ENCODE measurements at places on chromosomes 3 and 15.

- no peak for DNase-seq
Observed at GRCh38 chr3:157092230-157092629, 67.7 kb downstream of the CCNL1 start.

DNA sequence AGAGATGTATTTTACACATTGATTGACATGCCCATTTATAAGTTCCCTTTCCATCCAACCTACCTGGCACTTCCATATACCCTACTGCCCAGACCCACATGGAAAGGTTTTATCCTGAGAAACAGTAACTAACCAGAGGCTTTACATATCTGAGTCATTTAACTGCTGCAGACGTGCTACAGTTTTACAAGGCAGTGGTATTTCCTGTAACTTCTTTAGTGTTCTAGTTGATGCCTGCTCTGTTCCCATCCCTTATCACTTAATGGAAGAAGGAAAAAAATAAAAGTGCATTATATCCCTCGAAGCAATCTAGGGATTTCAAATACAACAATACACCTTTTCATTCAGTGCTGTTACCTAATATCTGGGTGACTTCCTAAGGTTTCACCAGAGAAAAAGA lies 107.1 kb downstream of the TMCO5A start:
- no peak for DNase-seq

GRCh38 chr3:76826861-76827260 lies 213.0 kb upstream of the ROBO2 start:
- no peak for DNase-seq

DNA sequence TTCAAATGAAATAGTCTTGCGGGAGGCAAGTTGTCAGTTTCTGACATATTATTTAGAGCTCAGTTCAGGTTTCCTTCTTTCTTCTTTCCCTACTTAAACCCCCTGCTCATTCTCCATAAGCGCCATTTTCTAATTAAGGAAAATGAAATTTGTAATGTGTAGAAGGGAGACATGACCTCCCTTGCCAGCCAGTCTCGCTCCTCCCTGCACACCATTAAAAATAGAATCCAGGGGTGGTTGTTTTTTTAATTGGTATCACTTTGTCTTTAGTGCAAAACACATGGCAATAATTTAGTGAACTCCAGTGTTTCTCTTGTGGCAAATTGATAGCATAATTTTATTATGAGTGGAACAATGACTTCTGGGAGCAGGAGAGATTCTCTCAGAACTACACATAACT lies 160.1 kb downstream of the MEIS2 start:
- no peak for DNase-seq

DNA sequence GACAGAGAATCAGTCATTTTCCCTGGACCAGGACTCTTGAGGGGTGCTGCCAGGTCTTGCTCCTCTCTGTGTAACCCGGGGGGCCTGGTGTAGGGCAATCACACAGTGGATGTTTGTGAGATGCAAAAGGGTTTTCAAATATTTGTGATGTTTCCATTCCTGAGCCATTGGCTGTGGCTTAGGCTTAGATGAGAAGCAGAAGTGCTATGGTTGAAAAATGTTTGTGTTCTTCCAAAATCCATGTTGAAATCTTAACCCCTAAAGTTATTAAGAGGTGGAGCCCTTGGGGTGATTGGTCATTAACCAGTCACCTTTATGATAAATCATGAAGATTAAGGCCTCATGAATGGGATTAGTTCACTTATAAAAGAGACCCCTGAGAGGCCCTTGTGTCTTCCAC lies 36.5 kb downstream of the CORO2B start:
- no peak for DNase-seq

DNA sequence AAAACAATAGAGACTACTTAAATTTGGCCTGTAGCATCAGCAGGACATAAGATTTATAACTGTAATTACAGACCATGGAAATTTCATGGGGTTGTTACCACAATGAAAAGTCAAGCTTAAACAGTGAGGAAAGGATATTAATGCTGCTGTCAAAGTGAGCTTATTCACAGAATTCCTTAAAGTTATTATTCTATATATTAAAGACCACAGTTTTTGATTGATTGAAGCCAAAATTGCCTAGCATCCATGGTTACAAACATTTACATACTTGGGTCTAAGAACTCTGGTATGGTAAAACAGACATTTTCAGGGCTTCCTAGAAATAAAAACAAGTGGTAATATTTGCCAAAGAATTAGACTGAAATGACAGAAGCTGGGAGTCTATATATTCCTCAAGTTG lies 248.6 kb downstream of the ATP8B4 start:
- no peak for DNase-seq

DNA sequence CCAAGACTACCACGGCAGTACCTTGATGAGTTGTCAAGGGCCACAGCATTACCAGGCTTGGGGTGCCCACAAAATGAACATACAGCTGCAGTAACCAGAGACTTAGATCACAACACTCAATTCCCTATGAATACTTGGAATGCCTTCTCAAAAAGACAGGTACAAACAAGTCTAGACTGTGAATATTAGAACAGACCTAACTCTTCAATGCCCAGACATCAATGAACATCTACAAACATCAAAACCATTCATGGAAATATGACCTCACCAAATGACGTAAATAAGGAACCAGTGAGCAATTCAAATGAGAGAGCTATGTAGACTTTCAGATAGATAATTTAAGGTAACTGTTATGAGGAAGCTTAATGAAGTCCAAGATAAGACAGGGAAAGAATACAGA lies 185.1 kb upstream of the POU1F1 start:
- no peak for DNase-seq

- DNase-seq, result no peak
Observed at GRCh38 chr3:127040216-127040615, 57.3 kb downstream of the PLXNA1 start.

DNA sequence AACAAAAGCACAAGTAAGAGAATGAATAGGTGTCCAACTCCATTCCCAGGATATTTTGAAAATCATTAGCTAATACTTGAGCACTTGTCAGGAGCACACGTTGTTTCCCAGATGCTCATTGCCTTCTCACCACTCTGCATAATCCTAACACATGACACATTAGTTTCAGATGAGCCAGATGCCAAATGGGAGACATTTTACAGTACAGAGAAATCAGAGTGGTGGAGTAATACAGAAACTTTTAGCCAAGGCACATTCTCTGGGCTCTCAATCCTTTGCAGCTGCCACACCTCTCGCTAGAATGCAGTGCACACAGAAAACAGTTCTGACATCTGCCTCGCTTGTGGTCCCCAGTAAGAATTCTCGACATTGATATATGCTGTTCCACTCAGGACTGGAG lies 76.6 kb downstream of the P3H2 start:
- DNase-seq, result no peak

DNA sequence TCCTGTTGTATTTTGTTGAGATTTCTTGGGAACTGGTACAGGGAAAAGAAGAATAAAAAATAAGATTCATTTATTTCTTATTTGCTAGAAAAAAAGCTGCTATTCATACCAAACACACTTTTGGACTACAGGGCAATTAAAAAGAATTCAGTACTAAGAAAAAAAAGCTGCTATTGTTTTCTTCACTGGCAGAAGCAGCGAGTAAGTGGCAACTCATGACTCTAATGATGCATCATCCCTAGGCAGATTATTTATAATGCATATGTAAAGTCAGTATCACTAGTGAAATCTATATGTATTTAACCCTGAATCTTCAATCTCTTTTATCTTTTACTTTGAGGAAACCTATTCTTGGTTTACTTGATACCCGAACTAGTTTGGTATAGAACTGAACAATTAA lies 15.2 kb downstream of the PFN2 start:
- DNase-seq, result no peak

- no peak for DNase-seq
Observed at GRCh38 chr15:66679657-66680108, 22.4 kb upstream of the SMAD6 start.

GRCh38 chr3:142947799-142948575 lies 15.5 kb downstream of the PAQR9 start:
- DNase-seq, result no peak

DNA sequence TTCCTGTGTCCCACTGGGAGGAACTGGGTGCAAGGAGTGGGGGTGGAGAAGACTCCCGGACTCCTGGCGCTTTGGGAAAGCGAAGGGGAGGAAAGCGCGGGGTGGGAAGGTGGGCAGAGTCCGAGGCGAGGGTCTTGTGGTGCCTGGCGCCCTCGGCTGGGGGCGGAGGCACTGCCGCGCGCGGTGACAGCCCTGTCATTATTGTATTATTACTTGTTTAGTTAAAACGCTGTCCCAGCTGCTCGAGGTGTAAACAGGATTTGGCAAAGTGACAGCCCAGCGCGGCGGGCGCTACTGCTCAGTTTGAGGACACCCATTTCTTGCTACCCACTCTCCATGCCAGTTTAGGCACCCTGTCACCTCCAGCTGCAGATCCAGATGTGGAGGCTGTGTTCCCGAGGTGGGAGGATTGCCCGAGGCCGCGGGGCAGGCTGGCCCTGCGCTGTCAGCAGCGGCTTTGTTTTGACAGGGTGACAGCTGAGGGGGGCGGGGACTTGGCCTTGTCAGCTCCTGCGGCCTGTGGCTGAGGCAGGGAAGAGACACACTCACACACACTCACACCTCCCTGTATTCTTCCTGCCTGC lies 1.0 kb downstream of the KAT2B start:
- peak; percentile 70 for DNase-seq

GRCh38 chr3:193874512-193874911 lies 261.4 kb upstream of the HES1 start:
- DNase-seq, result no peak

DNA sequence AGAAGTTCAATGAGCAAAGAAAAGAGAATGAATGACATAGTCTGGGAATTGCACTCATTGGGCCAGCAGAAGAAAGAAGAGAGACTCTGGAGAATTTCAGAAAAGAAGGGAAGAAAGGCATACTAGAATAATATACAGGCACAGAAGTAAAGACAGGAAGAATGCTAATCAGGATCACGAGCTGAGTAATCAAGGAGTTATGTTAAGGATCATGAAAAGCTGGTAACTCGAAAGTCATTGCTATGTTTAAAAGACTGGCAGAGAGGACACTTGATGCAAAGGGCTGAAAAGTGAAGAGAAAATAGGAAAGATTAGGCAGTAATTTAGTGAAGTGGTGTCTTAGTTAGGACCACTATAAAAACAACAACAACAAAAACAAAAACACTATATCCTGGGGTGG lies 284.1 kb downstream of the ZBBX start:
- DNase-seq, result no peak

DNA sequence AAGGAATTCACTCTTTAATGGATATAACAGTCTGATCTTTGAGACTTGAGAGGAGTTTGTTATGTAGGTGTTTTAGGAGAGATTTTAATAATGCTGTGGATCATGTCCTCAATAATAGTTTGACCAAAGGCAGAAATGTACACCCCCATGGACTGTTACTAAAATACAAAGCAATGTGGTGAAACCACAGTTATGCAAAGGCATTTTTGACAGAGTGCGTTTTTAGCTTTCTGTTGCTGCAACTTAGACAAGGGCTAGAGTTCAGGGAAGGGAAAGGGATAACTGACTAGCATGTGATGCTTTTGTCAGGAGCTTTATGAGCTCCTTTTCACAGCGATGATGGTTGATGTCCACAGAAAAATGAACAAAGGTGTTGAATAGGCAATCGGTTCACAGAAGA lies 3.6 kb upstream of the STARD5 start:
- DNase-seq, result no peak

DNA sequence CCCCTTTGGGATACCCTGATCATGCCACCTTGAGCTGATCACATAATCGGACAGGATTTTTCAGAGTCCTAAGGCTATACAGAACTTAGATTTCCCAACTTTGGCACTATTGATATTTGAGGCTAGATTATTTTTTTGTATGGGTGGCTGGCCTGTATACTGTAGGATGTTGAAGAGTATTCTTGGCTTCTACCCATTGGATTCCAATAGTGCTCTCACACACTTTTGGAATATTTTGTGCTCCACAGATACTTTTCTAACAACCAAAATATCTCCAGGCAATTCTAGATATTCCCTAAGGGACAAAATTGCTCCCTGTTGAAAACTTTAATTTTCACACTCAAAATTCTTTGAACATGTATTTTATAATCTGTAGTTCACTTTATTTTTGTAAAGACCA lies 125.1 kb downstream of the ABI3BP start:
- no peak for DNase-seq

GRCh38 chr15:101295607-101296161 lies 636 bp upstream of the SNRPA1 start:
- DNase-seq, result no peak

DNA sequence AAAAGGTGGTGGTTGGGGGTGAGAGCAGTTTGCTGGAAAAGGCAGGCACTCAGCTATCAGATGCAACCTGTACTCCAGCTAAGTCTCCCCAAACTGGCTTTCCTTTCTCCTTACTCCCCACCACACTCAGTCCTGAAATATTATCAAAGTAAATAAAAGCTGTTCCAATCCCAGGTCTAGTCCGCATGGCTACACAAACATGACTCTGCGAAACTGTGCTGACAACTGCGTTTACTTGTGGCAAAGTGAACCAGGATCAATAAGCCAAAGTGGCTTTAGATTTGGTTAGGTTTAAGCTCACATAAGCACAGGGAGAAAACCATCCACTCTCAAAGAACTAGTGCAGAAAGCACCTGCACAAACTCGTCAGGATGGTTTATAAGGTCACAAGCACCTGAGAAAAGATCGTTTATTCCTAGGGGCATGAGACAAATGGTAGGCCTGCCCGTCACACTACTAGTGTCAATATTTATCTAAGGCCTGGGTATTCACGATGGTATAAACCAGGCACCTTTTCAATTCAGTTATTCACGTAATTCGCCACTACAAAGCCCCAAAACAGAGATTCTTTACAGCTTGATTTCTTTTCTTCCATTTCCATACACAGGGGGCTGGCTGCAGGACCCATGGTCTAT lies 25.3 kb downstream of the LRIG1 start:
- DNase-seq, result no peak

GRCh38 chr15:90042766-90043529 lies 41.8 kb downstream of the ZNF710 start:
- DNase-seq, result no peak

DNA sequence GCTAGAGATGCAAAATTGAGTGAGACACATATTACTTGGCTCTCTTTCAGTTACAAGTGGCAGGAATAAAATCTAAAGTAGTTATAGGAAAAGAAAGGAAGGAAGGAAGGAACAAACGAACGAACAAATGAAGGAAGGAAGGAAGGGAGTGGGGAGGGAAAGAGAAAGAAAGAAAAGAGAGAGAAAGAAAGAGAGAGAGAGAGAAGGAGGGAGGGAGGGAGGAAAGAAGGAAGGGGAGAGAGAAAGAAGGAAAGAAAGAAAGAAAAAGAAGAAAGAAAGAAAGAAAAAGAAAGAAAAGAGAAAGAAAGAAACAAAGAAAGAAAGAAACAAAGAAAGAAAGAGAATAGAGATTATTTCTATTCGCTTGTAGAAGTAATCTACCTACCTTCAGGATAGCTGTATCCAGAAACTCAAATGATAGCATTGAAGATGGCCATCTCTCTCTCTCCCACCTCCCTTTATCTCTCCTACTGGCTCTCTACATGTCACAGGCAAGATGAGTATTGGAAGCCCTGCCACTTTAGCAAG lies 229.7 kb upstream of the TLE3 start:
- no peak for DNase-seq

GRCh38 chr15:31197497-31198414 lies 96.2 kb upstream of the TRPM1 start:
- DNase-seq, result no peak

Measured in hypothalamus (tissue), 51 donors.